Heart right ventricle (tissue), 16 donors: ENCODE measurements at places on chromosomes 6 and 20. TPM values are rescaled to one million over a fixed set of nuclear protein-coding genes. Genes with fewer than 3 reads are reported as not detected.
A peak's percentile ranks its signal among the peaks of the same experiment; 100 is the strongest.

Gene FNDC11
- 0.19 TPM for polyA plus RNA-seq

Gene THBS2
- 13.6 TPM for polyA plus RNA-seq

Gene CDYL
- polyA plus RNA-seq = 4.1 TPM

Gene ALDH8A1
- 1.7 TPM for polyA plus RNA-seq

Gene TRAPPC3L
- 0.22 TPM for polyA plus RNA-seq

Gene HLA-E
- 232 TPM for polyA plus RNA-seq

Gene RAET1E
- 0.29 TPM for polyA plus RNA-seq

Gene MYCT1
- polyA plus RNA-seq = 21.0 TPM

Gene MEI4
- not detected for polyA plus RNA-seq

DNA sequence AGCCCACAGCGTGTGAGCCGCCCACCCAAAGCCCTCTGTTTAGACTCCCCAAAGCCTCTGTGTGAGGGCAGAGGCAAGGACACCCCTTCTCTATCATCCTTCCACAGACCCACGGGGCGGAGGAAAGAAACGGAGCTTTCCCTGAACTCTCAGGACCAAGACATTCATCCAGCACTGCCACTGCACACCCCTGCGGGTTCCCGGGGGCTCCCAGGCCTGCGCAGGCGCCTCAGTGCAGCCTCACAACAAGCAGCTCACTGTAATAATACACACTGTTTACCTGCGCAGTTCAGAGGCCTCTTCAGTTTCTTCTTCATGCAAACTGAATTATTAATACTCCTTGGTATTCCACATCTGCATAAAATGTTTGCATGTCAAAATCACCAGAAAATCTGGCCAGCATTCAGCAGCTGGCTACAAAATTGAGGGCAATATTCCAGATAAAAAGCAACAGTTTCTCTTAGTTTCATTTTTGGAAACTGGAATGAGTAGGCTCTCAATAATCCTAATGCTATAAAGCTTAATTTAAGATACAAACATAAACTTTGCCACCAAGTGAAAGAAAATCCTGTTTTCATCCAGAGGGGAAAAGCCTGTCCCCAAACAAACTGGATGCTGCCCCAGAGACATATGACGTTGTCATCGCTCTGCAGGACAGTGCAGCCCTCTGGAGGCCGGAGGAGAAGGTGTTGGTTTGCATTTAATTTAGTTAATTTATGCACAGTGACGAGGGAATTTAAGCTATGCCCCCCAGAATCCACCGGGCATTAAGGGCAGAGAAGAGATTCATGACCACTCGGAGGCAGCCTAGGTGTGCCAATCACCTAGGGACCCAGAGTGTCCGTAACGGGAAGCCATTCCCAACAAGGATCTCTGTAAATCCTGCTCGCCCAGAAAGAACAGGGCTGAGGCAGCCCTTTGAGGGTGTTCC is 45.3 kb downstream of the NINL start:
- DNase-seq = peak; percentile 27

GRCh38 chr6:14412026-14412425 is 294.5 kb downstream of the CD83 start:
- DNase-seq = no peak

DNA sequence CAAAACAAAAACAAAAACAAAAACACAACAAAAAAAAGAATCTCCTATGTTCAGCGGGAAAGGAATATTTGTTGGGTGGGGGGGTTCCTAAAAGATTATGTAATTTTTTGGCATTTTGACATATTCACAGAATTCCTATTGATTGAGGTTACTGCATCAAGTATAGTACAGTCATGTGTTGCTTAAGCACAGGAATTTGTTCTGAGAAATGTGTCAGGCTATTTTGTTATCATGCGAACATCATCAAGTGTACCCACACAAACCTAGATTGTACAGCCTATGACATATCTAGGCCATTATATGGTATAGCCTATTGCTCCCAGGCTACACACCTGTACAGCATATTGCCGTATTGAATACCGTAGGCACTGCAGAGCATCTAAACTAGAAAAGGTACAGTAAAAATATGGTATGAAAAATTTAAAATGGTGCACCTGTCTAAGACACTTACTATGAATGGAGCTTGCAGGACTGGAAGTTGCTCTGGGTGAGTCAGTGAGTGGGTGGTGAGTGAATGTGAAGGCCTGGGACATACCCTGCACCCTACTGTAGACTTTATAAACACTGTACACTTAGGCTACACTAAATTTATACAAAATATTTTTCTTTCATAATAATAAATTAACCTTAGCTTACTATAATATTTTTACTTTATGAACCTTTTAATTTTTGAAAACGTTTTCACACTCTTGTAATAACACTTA is 110.6 kb downstream of the CDKAL1 start:
- DNase-seq = no peak

- DNase-seq = no peak
These were observed 49.6 kb upstream of the PTPRK start for GRCh38 chr6:128569732-128570679.

GRCh38 chr20:40009542-40009941 is 679.5 kb downstream of the MAFB start:
- DNase-seq = no peak

GRCh38 chr6:130018744-130019325 is 454 bp downstream of the L3MBTL3 start:
- DNase-seq = peak; percentile 15

DNA sequence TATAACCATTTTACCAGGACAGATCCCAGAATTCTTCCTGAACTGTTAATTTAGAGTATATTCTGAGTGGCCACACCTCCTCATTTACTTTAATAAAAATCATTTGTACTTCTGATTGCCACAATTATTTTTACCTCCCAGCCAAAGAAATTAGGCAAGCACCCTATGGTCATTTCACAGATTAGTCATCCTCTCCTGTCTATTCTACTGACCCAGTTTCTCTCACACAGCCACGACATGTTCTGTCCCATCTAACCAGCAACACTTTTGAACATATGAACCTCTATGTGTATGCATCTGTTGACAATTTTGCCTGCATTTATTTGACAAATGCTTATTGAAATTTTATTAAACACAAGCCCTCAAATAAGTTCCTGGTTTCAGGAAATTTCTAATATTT is 202.6 kb upstream of the STXBP5 start:
- no peak for DNase-seq

DNA sequence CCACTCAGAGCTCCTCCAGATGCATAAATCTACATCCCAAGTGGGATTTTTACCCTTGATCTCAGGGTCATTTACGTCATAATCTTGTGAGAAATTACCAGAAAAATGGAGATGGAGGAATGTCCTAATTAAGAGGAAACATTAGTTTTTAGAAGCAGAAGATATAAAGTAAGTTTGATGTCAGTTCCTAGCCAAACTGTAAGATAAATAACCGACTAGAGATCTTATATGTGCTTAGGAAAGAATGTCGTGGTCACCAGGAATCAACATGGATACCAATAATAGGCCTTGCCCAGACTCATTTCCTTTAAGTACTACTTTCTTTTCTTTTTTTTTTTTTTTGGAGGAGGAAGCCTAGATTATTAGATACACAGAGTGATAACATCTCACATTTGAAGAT is 186.9 kb downstream of the UTRN start:
- DNase-seq = no peak

GRCh38 chr6:117615750-117616390 is 13.6 kb upstream of the GOPC start:
- no peak for DNase-seq

DNA sequence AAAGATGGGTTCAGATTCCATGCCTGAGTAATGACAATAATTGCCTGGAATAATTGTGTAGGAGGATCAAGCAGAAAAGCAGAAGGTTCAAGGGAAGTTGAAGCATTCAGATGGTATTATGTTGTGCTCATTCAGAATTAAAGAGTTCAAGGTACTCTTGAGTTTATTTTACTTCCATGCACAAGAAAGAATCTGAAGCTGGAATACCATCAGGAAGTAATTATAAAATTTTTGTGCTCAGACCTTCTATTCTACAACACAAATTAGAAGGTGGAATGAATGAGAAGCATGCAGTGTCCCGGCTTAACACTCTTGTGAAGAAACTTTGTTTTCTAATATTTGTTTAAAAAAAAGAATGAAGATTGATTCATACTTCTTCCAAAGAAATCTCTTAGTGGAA is 139.4 kb upstream of the ENPP5 start:
- no peak for DNase-seq

- no peak for DNase-seq
These were observed 45.0 kb upstream of the INSM1 start for GRCh38 chr20:20322912-20323311.

GRCh38 chr20:10352934-10353824 is 80.8 kb downstream of the MKKS start:
- DNase-seq = no peak

GRCh38 chr20:10501402-10501801 is 66.3 kb downstream of the SLX4IP start:
- no peak for DNase-seq

DNA sequence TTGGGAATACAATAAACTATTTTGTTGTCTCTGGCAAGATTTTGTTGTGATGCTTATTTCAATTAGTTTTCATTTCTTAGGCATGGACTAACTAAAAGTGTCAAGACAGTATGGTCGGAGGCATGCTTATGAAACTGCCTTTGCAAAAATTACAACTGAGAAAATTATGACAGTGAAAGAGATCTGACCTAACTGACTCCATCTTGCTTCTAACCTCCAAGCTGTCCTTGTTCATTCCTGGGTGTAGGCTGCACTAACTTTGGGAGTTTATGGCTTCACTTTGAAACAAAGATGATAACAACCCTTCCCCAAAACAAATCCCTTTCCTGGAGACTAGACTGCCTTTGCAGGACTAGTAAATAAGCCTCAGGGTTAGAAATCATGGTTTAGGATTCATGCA is 4.1 kb upstream of the SHLD1 start:
- DNase-seq = no peak

- DNase-seq = no peak
These were observed 13.2 kb downstream of the FAM210B start for GRCh38 chr20:56371977-56372376.

- no peak for DNase-seq
These were observed 196.3 kb upstream of the UST start for GRCh38 chr6:148550569-148550968.

DNA sequence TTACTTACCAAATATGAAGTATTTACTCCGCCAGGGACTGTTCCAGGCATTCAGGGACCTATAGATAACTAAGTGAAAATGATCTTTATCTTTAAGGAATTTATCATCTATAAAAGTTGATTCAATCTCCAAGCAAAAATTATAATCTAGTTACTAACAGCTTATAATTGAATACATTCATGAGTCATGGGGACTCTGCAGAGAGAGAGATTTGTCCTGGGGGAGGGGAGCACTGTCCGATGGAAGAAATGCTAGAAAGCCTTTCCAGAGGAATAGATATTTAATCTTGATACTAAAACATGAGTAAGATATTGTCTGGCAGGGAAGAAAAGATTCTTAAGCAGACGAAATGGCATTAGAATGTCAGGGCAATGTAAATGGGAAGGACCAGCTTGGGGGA is 139.3 kb downstream of the CD164 start:
- no peak for DNase-seq
